Central memory CD8-positive, alpha-beta T cell (primary cell): ENCODE measurements at places on chromosomes 2 and 18.

- DNase-seq: no peak
These were observed 381.2 kb downstream of the LPIN1 start for GRCh38 chr2:12127638-12128037.

DNA sequence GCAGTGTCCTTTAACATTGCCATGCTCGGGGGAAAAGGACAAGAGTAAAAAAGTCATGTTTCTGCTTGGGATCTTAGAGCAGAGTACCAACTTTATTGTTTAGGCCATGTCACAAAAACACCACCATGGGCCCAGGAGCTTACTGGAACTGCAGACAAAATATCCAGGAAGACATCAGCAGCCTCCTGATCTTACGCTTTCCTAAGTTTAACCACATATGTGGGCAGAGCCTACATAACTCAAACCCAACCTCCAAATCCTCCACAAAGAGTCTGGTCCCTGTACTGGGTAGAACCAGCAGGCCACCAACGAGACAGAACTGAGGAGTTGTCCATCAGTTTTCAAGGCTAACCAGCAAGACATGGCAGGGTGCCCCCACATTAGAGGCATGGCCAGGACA lies 10.3 kb downstream of the GALNT14 start:
- no peak for DNase-seq

DNA sequence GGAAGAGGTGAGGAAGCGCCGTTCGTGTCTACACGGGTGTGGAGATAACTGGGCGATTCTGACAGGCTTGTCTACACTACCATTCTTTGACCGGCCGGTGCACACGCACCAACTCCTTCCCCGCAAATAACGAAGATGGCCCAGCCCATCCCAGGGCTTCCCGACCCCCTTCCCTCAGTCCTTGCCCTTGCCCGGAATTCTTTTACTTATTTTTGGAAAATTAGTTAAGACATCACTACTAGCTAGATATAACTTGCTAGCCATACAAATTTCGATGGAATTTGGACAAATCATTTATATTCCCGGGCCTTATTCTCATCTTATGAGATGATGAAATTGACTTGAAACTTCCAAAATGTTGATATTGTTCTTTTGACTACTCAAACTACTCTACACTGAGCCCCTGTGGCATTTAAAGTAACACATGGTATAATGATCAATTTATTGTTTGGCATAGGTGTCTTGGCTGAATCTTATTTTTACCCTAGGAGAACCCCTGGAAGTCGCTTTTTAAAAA lies 1.3 kb downstream of the ERICH2 start:
- no peak for DNase-seq

DNA sequence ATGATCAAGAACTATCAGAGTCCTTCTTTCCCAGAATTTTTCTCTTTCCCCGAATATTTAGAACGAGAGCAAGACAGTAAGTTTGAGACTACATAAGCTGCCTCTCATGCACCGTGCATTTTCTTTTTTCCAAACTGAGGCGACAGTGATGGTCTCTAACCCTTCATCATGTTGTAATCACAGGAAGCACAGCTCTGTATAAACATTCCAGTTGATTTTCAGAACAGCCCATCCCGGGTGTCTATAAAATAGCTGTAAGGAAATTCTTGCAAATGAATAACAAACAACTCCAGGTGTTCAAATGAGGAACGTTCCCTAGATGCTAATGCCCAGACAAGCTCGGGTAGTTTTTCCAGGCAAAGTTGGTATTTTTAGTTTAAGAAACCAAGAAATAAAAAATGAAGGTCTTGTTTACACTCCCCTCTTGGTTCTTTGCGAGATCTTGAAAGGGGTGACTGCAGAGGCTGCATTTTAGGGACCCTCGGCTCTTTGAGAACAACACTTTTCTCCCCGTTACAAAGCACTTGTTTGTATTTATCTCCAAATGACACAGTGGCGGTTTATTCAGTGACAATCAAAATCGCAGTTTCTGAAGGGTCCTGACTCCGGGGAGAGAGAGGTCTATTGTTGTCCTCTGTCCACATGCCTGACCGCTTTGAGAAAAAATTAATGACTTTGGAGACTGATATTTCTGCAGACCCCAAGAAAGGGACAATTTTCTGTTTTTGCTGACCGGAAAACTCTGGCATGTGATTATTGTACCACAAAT lies 101.1 kb upstream of the NCK2 start:
- no peak for DNase-seq

GRCh38 chr2:85413592-85414420 lies 3.6 kb upstream of the CAPG start:
- no peak for DNase-seq

- DNase-seq: no peak
These were observed 22.8 kb downstream of the PRKCE start for GRCh38 chr2:45674035-45674816.

DNA sequence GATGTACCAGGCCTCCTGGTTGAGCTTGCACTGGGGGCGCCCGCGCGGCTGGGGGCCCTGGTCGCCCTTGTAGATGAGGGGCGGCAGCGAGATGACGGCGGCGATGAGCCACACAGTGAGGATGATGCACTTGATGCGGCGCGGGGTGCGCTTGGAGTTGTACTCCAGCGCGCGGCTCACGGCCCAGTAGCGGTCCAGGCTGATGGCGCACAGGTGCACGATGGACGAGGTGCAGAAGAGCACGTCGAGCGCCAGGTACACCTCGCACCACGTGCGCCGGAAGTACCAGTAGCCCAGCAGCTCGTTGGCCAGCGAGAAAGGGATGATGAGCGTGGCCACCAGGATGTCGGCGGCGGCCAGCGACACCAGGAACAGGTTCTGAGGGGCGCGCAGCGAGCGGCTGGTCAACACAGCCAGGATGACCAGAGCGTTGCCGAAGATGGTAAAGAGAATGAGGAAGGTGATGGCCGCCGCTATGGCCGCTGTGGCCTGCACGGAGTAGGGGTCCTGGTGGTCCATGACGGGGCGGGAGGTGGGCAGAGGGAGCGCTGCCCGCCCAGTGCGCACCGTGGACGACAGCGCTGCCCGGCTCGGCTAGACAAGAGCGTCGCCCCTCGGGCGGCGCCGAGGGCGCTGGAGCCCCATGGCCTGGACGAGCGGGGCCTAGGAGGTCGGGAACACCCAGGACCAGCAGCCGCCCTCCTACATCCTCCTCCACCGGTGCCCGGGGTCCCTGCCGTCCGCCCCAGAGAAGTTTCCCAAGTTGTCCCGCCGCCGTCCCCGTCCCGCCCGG lies 544 bp downstream of the ADRA2B start:
- no peak for DNase-seq

DNA sequence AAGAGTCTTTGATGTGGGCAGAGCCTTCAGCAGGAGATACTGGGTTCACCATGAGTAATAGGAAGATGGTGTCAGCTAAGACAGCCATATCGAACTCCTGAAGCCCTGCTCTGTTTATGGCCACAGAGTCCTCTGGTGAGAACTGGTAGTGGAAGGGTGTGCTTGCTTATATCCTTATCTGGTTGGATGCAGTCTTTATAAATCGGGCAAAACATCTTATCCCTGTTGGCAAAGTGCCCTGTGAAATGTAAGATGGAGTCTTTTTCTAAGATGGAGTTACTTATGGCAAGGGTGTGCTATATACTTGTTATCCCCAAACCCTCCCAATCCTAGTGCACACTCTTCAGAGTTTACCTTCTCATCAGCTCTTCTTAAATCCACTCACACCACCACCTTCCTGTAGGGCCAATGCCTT lies 190.8 kb upstream of the PARD3B start:
- DNase-seq: no peak

DNA sequence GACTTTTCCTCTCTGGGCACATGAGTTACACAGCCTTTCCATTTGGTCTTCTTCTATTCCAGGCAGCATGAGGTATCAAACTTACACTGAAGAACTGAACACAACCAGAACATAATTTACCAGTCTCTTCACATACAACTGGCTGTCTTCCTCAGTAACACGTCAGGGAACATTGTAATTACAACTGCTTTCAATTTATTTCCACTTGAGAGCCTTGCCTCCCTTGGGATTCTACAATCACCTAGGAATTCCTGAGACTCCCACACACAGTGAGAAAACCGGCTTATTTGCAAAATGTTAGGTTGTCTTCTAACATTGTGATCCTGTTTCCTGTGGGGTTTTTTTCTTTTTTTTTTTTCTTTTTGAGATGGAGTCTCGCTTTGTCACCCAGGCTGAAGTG lies 149.9 kb downstream of the TMX3 start:
- no peak for DNase-seq

- no peak for DNase-seq
These were observed 62.5 kb downstream of the SLC4A3 start for GRCh38 chr2:219689676-219690628.

DNA sequence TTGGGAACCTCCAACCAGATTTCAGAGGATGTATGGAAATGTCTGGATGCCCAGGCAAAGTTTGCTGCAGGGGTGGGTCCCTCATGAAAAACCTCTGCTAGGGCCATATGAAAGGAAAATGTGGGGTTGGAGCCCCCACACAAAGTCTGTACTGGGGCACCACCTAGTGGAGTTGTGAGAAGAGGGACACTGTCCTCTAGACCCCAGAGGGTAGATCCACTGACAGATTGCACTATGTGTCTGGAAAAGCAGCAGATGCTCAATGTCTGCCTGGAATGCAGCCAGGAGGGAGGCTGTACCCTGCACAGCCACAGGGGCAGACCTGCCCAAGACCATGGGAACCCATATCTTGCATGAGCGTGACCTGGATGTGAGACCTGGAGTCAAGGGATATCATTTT lies 573.7 kb upstream of the NXPH2 start:
- DNase-seq: no peak

GRCh38 chr2:134235510-134236144 lies 18.2 kb upstream of the MGAT5 start:
- no peak for DNase-seq
